ENCODE measurements at places on chromosomes 16 and 17.
A peak's percentile ranks its signal among the peaks of the same experiment; 100 is the strongest.

DNA sequence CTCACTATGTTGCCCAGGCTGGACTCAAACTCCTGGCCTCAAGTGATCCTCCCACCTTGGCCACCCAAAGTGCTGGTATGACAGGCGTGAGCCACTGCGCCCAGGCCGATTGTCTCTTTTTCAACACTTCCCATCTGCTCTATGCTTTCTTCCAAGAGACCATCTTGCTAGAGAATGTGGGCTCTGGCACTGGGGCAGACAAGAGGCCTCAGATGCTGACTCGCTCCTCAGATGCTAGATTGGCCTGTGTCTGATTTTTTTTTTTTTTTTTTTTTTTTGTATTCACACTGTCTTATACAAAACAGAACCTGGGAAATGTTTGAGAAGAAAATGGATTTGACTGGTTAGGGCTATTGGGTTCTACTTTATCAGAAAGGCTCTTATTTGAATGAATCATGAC, 58.2 kb downstream of the CYB5D2 start:
- peak; percentile 43 for DNase-seq

DNA sequence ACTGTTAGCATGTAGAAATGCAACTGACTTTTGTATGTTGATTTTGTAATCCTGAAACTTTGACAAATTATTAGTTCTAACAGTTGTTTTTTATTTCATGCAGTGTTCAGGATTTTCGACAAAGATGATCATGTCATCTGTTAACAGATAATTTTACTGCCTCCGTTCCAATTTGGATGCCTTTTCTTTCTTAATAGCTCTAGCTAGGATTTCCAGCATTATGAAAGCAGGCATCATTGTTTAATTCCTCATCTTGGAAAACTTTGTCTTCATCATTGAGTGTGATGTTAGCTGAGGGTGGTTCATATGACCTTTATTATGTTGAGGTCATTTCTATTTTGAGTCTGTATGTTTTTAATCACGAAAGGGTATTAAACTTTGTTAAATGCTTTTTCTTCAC, 31.9 kb downstream of the RMI2 start:
- no peak for DNase-seq

GRCh38 chr17:6831661-6832263, at the start of gene TEKT1:
Gene TEKT1, minus strand, starts transcription at chr17:6831729. Its CDS starts 1,353 bp downstream, at chr17:6830376.
- DNase-seq, result peak; percentile 86

DNA sequence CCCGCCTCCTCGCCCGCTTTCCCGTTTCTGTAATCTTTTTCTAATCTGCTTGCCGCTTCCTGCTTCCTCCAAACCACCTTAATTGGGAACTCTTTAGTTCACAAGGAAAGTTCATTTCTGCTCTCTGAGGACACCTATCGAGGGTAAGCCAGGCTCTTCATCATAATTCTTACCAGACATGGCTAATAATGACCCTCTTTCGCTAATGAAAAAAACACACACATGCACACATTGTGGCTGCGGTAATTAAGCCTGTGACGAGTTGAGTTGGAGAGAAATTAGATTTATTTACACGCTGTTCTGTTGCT, 100.6 kb downstream of the ZNF423 start:
- DNase-seq, result peak; percentile 60

GRCh38 chr17:80998118-80998747, 6.6 kb downstream of the CHMP6 start:
- DNase-seq, result no peak

DNA sequence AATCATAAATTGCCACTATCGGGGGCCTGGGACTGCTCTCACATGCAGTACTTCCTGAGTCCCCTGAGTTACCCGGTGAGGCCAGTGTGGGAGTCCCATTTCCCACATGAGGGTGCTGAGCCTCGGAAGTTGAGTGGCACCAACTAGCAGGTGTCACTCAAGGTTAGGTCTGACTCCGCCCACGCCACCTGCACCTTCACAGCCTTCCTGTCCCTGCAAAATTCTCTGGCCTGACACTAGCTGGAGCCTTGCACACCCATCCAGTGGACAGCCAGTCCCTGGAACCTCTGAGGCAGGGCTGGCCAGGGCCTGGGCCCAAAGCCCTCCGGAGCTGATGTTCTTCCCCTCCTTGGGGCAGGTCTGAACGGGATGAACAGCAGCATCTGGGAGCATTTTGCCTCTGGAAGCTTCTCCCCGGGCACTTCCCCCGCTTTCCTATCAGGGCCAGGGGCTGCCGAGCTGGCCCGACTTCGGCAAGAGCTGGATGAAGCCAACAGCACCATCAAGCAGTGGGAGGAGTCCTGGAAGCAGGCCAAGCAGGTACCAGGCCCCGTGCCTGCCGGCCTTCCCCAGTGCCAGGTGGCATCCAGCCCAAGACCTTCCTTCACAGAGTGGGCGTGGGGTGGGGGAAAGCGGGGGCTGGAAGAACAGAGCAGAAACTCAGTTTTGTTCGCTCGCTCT, 21.9 kb downstream of the UNC13D start:
- no peak for DNase-seq

DNA sequence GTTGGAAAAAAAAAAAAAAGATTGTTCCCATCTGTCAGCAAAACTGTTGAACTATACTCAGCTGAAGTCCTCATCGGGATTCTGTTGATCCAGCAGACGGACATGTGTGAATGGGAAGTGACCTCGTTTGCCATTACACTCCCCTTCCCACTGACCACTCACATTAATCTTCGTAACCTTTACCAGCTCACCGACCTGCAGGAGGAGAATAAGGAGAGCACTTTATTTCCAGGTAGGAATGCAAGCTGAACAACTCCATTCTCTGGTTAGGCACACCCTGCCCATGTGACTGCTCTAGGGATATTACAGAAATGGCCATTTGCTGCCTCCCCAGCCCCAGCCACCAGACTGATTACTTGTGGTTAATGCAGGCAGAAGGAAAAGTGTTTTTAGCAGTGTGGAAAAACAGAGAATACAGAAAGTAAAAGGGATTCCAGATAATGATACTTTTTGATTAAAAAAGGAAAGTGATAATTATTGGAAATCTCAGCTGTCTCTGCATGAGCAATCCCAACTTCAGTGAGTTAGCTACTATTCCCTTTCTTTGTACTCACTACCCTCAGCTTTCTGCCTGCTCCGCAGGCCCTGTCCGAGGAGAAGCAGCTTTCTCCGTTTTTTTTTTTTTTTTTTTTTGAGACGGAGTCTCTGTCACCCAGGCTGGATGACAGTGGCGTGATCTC, 23.6 kb upstream of the YWHAE start:
- no peak for DNase-seq

- DNase-seq, result peak; percentile 96
Measured at GRCh38 chr17:1627982-1628855, at the start of gene SLC43A2. Gene SLC43A2, minus strand, starts transcription at chr17:1628834. Its CDS starts 960 bp downstream, at chr17:1627874.

- DNase-seq, result no peak
Measured at GRCh38 chr16:337975-338575, 14.4 kb downstream of the AXIN1 start.

GRCh38 chr16:3454631-3455147, 11.2 kb downstream of the NAA60 start:
- DNase-seq, result no peak

GRCh38 chr16:82660075-82660645, 33.4 kb downstream of the CDH13 start:
- DNase-seq, result peak; percentile 58

- peak; percentile 51 for DNase-seq
Measured at GRCh38 chr16:30953511-30954124, 3.9 kb upstream of the SETD1A start.

DNA sequence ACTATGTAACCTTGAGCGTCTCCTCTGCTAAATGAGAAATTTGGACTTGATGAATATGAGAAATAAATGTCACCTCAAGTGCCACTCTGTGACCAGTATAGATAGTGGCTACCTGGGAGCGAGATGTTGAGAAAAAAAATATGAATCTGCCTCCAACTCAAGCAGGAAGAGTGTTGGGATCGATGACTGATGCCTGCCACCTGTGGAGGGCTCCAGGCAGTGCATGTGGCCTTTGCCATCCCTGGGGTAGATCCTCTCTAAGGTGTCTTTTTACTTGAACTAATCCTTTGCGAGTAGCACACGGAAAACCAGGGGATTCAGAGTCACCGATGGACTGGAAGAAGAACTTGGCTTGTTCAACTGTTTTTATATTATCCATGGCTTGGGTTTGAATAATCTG, 9.4 kb downstream of the CCDC182 start:
- DNase-seq, result no peak

- no peak for DNase-seq
Measured at GRCh38 chr16:84817206-84817605, 2.6 kb upstream of the CRISPLD2 start.

- peak; percentile 36 for DNase-seq
Measured at GRCh38 chr16:87765473-87765775, 362 bp downstream of the KLHDC4 start.

GRCh38 chr16:31421587-31421986, 6.6 kb downstream of the COX6A2 start:
- DNase-seq, result no peak

DNA sequence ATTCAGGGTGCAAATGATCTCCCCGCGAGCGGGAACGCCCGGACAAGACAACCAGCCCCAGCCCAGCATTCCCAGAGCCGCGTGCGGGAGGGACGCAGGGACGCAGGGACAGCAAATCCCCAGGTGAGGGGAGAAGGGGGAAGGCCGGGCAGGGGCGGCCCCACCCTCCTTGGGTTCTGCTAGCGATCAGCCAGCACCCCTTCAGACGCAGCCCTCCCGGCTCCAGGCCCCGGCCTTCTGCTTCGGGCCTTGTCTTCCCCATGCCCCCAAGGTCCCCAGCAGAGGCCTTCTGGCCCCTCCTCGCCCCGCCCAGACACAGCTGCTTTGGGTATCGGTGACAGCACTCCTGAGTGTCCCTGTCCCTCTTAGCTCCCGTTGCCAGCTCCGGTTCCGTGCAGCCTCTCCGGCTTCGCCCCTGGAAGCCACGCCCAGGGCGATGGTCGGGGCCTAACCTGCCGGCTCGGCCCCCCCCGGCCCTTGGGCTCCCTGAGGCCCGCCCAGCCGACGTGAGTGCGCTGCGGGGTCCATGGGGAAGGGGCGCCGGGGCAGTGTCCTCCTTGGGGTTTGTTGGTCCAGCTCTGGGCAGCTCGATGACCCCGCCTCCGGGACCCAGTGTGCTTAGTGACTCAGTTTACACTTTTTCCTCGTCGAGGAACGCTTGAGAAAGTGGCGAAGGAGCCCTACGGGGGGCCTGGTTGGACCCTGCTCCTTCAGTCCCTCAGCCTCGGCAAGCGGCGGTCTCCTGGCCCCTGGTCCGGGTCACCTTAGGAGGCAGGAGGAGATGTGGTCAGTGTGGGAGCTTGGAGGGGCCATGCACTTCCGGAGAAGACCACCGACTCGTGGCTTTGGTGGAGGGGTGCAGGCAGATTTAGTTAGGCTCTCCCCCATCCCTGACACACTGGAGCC, 50.5 kb upstream of the AMZ2 start:
- DNase-seq, result no peak

GRCh38 chr16:1818204-1818872, 8.3 kb downstream of the HAGH start:
- DNase-seq, result no peak

GRCh38 chr17:32759476-32759875, 117.4 kb downstream of the MYO1D start:
- DNase-seq, result no peak

GRCh38 chr17:33366960-33367359, 73.9 kb upstream of the ASIC2 start:
- no peak for DNase-seq

GRCh38 chr17:70329721-70330120, 160.4 kb downstream of the KCNJ2 start:
- DNase-seq, result no peak

- DNase-seq, result no peak
Measured at GRCh38 chr17:81365601-81366585, 29.4 kb upstream of the BAHCC1 start.

- no peak for DNase-seq
Measured at GRCh38 chr17:20114466-20114865, 105.3 kb downstream of the SPECC1 start.

GRCh38 chr17:80832266-80832676, 159.4 kb upstream of the CHMP6 start:
- peak; percentile 65 for DNase-seq

GRCh38 chr17:20781260-20781659, 201.7 kb downstream of the CDRT15L2 start:
- no peak for DNase-seq

DNA sequence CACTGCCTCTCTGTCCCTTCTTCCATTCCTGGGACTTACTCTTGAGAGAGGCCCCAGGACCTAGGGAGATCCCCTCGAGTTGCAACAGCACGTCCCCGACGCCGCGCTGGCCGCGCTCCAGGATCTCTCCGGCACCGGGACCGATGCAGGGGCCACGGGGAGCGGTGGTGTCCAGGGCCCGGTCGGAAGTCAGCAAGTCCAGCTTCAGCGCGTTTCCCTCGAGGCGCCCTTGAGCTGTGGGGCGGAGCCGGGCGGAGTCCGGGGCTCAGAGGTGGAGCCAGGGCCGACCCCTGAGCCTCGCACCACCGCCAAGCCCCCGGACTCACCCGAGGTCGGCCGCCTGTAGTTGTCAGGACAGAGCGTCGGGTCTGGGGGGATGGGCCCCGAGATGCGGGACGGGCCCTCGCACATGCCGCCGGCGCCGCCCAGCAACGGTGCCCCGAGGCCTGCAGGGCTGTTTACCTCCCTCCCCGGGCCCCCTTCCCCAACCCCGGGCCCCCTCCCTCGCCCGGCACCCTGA, 458 bp downstream of the ENKD1 start:
- peak; percentile 62 for DNase-seq

GRCh38 chr16:24135624-24136565, 120.2 kb upstream of the CACNG3 start:
- DNase-seq, result no peak

- no peak for DNase-seq
Measured at GRCh38 chr16:88896238-88897070, 30.0 kb upstream of the PABPN1L start.

DNA sequence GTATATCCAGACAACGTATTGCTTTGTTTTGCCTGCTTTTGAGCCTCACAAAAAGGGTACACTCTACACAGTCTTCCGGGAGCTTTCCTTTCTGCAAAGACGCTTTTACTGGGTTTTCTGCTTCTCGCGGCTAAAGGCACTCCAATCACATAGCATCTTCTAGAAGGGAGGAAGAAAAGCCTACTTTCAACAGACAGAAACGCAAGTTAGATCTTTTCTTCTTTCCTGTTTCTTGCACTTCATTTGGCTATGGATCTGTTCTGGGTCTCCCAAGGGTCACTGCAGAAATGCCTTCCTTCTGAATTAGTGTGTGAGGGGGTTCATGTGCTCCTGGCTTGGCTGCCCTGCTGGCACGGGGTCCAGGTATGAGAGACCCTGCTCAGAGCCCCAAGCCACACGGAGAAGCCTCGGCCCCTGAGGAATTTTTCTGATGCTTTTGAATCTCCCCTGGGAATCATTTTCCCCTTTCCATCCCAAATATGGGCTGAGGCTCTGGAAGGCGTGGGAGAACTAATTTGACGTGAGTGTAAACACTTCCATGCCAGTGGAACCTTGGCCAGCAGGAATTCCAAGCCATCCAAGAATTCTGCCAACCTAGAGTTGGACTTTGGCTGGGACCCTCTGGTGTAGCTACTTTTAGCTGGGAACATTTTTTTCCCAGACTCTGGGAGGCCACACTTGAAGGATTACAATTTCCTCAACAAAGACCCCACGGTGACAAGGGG, 49.6 kb upstream of the NKD1 start:
- DNase-seq, result peak; percentile 3

DNA sequence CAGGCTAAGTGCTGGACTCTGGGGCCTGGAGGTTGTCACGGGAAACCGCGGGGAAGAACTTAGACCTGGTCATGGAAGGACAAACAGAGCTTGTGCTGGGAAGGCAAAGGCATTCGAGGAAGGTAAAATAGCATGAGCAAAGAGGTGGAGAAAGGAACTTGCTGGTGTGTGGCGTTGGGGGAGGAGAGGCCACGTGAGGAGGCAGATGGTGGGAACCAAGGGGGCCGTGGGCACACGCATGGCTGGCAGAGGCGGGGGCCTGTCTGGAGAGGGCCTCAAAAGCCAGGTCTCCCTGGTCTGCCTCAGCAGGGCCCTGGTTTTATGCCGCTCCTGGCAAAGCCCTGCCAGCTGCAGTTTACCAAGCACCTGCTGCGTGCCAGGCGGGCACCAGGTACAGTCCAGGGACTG, 15.3 kb downstream of the CORO7 start:
- DNase-seq, result no peak
